ENCODE measurements at places on chromosomes 16 and 17. TPM values are rescaled to one million over a fixed set of nuclear protein-coding genes. Genes with fewer than 3 reads are reported as not detected.

SLFN14 gene
- not detected for total RNA-seq

C16orf86 gene
- 1.5 TPM for total RNA-seq

SOX15 gene
- 0.84 TPM for total RNA-seq

KCNJ18 gene
- total RNA-seq = not detected

CCL13 gene
- total RNA-seq = 7.3 TPM

PAQR4 gene
- total RNA-seq = 8.7 TPM

NCBP3 gene
- 35.9 TPM for total RNA-seq

NLRC3 gene
- total RNA-seq = 1.3 TPM

CACNA1G gene
- 0.03 TPM for total RNA-seq

GRCh38 chr17:19487024-19487600, 46.5 kb upstream of the SLC47A1 start:
- DNase-seq = no peak

GRCh38 chr17:21276264-21276588, 8.3 kb upstream of the MAP2K3 start:
- no peak for DNase-seq

- DNase-seq = no peak
These were observed 67.6 kb downstream of the USP31 start for GRCh38 chr16:23081675-23082119.

GRCh38 chr16:61105544-61105943, 930.7 kb downstream of the CDH8 start:
- no peak for DNase-seq

- no peak for DNase-seq
These were observed 36.6 kb downstream of the CCDC42 start for GRCh38 chr17:8708025-8708461.

- DNase-seq = no peak
These were observed 64.8 kb upstream of the C17orf78 start for GRCh38 chr17:37310940-37311339.

DNA sequence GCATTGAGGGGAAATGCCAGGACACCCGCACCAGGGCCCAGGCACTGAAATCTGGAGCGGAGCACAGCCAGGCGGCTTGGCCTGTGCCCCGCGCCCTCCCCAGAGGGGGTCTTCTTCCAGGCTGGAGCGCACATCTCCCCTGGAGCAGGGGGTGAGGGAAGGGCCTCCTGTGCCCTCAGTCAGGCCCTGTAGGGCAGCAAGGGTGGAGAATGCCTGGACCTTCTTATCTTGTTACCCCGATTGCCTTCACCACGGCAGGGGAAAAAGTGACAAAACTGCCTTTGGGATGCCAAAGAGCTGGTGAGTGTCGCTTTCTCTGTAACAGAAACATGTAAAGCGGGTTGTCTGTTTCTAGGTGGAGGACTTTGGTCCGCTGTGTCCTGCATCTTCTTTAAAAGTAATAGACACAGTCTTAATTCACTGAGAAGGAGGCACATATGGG, 48.3 kb upstream of the BAHCC1 start:
- no peak for DNase-seq

DNA sequence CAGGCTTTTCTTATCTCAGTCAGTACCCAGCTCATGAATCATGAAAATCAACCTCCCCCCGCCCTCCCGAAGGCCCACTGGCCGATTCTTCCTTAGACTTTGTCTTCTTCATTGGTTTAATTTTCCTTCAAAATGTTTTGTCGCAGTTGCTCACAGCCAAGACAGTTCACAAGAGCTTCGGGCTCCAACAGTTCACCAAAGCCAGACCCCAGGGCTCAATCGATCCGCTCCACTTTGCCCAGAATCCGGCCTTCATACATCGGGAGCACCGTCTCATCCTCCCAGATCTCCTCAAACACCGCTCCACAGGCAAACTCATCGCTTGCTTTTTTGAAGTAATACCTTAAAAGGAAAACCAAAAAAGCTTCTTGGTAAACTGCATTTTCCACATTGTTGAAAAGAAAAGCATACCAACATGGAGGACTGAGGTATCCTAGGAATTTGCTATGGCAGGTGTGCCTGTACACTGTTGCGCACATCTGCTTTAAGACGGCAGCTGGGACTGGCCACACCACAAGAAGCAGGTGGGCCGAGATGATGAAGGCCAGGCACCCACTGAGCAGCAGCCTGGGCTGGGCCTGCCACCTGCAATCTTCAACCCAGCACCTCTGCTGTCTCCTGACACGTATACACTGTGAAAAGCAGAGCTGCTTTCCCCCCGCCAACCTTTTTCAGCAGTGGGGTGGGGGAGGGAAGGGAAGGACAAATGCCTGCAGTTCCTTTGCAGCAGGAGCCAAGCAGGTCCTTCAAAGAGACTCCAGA, 31.5 kb downstream of the AXIN2 start:
- DNase-seq = no peak

GRCh38 chr17:252456-252855, 71.0 kb upstream of the DOC2B start:
- no peak for DNase-seq

DNA sequence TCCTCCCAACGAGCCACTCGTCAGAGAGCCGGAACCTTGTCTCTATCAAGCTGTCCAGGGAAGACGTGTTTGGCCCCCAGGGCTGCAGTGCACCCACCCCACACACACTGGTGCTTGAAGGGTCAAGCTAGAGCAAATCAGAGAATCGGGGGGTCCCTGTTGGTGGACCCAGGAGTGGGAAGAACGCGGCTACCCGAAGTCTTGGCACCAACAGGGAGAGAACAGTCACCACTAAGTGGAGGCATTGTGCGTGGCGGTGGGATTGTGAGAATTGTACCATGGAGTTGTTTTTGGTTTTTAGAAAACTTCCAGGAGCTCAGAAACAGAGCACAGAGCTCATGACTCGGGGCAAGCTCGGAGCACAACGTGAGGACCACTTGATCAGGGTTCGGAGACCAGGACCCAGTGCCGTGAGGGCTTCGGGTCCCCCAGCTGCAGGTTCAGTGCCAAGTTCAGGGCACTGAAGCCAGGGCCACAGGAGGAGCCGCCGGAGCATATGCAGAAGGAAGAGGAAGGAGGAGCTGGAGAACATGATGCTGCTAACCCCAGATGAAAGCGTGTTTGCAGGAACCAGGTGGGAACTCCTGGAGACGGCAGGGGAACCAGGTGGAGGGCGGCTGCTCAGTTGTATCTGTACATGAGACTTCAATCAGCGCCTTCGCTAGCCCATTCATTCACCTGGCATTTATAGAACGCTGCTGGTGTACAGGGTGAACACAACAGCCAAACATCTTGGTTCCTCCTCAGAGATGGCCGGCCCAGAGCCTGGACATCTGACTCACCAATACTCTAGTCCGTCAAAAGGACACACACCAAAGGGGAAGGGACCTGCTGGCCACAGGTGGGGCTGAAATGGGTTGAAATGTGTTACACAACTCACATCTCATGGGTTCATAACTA, 42.8 kb downstream of the METRNL start:
- DNase-seq = no peak

DNA sequence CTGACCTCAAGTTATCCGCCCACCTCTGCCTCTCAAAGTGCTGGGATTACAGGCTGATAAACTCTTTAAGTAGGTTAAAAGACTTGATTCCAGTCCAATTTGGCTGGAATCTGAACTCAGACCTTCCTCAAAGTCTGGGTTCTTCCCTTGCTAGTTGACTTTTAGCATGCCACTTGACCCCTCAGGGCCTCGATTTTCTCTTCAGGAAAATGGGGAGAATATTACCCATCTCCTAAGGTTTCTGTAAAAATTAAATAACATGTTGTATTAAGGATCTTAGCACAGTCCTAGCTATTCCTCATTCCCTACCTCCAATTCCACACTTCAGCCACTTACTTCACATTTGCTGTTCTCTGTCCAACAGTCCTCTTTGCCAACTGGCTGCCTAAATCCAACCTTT, 1.9 kb downstream of the GTF3C1 start:
- no peak for DNase-seq

GRCh38 chr16:22381392-22381791, 7.0 kb upstream of the CDR2 start:
- DNase-seq = no peak

GRCh38 chr16:70432723-70433457, 6.0 kb downstream of the ST3GAL2 start:
- no peak for DNase-seq

DNA sequence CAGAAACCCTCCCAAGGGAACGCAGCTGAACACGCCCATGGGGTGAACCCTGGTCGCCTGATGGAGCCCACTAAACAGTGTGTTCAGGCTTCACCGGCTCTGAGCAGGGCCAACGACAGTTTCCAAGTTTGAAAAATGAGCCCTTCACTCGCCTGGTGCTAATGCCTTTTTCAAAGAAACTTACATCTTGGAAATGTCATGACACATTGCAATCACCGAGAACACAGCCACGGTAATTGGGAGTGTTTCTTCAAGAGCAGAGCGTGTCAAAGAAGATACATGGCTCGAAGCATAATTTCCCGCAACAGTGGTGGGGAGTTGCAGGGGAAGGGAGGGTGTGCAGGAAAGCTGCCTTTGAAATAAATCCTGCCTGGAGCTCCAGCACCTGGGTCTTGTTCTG, 463.2 kb downstream of the TMEM114 start:
- no peak for DNase-seq

- DNase-seq = no peak
These were observed 11.9 kb upstream of the PVALEF start for GRCh38 chr17:81153340-81153803.

DNA sequence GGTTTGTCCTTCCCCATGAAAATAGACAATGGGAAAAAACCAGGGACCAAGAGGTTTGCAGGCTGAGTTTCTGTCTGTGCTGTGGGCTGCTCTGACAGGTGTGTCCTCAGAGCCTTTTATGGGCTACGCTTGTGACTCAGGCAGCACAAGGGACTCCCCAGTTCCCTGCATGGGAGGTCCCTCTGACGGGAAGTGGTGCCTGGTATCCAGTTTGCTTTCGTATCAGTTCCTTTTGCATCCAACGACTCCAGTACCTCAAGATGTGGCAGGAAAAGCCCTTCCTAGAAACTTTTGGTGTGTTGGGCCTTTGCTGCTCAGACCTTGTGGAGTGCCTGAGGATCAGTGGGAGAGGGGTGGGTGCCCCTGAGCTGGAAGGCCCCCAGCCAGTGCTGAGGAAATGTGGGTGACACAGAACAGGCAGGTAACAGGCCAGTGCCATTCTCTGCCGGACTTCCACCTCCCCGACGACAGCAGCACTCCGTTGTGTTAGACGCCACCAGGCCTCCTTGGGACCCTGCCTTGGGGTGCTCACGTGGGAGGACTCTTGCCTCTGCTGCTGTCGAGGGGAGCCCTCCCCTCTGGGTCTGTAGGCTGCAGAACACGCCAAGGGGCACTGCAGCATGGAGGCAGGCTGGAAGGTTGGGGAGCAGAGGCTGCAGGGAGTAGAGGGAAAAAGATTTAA, 38.4 kb upstream of the IRF8 start:
- DNase-seq = no peak

DNA sequence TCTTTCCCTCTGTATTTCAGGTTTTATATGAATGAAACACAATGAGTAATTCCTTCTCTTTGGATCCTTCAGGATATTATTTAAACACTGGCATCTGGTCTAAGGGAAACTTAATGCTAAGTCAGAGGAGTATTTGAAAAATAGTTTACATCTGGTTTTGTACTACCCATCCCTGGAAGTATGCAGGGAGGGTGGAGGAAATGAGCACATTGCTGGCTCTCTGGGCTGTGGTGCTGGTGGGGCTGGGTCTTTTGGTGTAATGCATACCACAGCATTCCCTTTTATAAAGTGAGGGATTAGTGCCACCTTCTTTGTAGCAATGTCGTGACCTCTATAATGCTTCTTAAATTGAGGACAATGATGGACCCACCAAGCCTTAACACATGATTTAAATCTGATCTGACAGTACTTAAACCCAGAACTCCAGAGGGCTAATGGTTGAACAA, 105.5 kb upstream of the AXIN2 start:
- no peak for DNase-seq

DNA sequence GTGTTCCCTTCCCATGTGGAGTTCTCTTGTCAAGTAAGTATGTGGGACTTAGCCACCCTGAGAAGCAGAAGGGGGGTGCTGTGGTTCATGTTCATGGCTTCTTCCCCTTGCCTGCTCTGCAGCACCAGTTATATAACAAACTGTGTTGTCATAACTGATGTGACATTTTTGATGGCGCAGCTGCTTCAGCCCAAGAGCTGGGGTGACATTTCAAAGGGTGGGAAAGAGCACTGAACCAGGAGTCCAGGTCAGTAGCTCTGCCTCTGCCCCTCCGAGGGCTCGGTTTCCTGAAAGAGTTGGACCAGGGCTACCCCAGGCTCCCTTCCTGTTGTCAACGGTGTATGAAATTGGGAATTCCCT, 7.4 kb downstream of the GNAO1 start:
- no peak for DNase-seq

DNA sequence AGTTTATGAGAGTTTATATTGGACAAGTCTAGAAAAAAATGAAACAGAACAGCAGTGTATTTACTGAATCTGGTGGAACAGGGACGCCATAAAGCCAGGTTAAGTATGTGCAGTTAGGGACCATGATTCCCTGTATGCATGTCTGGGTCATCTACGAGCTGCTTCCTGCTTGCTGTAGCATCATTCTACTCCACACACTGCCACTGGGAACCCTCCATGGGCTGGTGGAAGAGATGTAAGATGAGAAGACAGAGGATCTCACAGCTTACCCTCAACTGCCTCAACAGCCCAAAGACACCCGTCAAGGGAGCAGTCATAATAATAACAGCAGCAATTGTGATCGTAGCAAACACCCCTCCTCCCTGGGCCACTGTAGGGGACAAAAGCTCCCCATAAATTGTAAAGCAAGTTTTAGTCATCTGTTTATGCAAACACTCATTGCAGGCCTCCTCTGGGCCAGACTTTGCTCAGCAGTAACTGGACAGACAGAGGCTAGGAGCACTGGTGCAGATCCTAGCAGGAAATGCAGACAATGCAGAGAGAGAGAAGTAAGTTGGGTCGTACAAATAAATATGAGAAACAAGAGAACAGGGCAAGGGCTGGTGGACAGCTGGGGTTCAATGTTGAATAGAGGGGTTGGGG, 188.0 kb downstream of the SOX9 start:
- DNase-seq = no peak

Measured in left colon (tissue), 2 donors.